K562 (cell line): ENCODE measurements at places on chromosomes 6 and 20.
A peak's percentile ranks its signal among the peaks of the same experiment; 100 is the strongest.

DNA sequence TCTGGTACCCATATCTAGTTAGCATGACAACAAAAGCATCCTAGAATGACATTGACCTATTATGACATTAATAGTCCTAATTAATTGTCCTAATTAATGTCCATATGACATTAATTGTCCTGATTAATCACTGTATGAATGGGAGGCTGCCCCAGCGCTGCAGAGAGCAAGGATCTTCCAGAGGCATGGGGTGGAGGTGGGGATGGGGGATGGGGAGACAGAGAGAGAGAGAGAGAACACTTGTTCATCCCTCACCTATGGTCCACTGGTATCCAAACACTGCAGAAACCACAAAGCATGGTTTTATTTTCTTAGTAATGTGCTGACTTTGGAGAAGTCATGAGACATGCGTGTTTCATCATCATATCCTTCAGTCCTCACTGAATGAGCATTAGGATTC, 235.1 kb downstream of the FNDC1 start:
- DNase-seq: no peak

- peak; percentile 70 for DNase-seq
Observed at GRCh38 chr6:38997128-38997761, 51.3 kb upstream of the GLP1R start.

- no peak for DNase-seq
Observed at GRCh38 chr6:36109092-36109491, 21.2 kb upstream of the MAPK13 start.

DNA sequence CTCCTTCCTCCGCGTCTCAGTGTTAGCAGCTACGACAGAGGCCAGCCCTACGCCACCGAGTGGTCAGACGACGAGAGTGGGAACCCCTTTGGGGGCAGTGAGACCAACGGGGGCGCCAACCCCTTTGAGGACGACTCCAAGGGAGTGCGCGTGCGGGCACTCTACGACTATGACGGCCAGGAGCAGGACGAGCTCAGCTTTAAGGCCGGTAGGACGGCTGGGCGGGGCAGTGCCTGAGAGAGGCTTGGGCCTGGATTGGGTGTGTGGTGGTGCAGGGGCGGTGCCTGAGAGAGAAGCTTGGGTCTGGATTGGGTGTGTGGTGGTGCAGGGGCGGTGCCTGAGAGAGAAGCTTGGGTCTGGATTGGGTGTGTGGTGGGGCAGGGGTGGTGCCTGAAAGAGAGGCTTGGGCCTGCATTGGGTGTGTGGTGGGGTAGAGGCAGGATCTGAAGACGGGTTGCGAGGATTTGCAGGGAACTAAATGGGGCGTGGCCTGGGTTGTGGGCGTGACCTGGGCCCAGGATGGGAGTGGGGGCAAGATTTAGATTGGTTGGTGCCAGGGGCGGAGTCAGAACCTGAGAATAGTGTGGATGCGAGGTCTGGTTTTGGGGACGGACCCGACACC, 24.4 kb downstream of the SPDEF start:
- DNase-seq: peak; percentile 70

GRCh38 chr6:47023573-47023972, 18.6 kb downstream of the ADGRF1 start:
- DNase-seq: no peak

DNA sequence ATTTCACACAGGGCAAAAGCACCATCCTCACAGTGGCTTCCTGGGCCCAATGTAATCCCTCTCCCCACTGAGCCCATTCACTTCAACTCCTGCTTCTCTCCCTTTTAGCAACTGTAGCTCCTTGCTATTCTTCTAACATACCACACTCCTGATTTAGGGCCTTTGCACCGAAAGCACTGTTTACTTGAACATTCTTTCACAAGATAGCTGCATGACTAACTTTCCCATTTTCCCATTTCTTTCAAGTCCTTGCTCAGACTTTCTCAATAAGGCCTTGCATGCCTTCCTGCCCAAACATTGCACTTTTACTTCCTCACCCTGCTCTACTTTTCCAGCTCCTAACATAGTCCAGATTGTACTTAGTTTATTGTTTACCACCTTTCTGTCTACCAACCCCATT, 73.0 kb downstream of the SHPRH start:
- no peak for DNase-seq

DNA sequence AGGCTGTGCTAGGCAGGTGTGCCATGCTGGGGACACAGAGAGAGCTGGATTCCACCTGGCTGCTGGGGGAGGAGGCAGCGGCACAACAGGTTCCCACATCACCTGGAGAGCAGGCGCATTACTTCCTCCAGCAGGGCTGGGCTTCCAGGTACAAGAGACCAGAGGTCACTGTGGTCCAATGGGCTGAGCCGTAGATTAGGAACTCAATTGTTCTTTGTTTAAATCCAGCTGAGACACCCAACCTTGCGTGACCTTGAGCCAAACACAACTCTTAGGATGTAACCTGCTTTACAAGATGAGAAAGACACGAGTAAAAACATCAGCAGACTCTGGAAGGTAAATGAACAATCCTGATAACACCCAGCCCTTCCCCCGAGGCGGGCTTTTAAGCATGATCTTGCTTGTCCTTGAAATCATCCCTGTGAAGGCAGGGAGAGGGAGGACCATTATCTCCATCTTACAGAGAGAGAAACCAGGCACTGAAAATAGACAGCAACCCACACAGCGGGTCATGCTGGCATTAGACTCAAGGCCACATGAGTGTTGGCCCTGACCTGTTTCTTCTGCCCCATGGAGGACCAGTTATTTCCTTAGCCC, 216.5 kb upstream of the RREB1 start:
- DNase-seq: peak; percentile 63

DNA sequence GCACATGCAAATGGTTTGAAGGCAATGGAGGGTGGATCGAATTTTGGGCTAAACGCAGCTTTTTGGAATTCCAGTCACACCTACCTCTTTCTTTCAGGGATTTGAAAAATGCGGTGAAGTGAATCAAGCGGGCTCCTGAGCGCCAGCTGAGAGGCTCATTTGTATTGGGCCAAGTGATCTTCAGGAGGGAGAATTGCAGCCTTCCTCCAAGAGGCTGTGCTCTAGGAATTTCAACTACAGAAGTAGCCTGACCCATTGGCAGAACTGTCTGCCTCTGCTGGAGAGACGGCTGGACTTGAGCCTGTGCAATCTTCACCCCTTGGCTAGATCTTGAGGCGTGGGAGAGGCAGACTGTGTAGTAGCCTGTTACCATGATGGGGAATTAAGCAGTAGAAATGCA, 5.7 kb upstream of the TIAM2 start:
- DNase-seq: no peak

DNA sequence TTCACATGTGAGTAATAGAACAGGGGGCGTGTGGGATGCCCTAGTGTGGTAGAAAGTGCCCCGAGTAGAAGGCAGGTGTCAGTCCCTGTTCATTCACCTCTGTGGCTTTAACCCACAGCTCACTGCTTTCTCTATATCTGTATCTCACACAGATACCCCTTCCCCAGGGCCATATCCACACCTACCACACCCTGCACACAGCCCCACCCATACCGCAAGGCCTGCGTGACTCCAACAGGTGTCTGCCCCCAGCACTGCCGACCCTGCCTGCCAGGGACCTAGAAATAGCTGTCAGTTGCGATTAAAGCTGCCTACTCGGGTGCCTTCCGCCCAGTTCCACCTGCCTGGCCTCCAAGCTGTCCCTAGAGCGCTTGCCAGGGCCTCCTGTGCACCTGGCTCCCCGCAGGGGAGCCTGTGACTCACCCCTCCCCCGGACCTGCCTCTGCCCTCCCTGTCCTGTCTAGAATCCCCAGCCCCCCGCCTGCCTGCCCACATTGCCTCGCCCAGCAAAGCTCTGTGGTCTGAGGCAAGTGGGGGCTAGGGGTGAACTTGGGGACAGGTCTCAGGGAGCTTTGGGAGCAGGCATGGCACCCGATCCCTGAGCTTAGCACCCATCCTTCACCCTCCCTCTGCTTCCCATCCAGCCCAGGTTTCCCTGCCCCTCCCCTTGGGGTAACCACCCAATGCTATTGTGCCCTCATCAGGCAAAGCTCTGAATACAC, 38.3 kb upstream of the ID1 start:
- peak; percentile 49 for DNase-seq

- DNase-seq: peak; percentile 92
Observed at GRCh38 chr20:33689973-33690372, 3.8 kb upstream of the E2F1 start.

DNA sequence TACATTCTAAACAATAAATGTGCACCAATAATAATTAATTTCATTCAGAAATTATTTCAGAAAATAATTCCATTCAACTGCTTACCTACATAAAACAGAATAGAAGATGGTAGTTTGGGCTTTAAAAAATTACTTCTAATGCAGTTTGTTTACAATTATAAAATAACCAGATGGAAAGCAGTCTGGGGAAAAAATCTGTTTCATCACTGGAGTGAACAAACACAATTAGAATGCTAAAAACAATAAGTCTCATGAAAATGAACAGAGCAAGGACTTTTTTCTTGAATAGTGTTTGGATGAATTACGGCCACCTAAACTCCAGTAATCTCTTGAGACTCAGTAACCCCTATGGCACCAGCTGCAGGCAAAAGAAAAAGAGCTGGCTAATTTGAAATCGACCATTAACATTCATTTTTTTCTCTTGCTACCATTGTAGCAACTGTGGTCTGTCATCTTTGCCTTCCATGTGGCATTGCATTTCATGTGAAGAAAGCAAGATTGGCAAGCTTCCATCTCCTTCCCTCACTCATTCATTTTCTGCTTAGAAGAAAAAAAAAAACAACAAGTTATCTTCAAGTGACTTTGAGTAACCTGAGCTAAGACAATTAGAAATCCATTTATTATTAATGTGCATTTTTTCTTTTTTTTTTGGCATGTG, 88.4 kb upstream of the CEP85L start:
- DNase-seq: no peak

GRCh38 chr6:160330619-160331018, 17.6 kb upstream of the SLC22A3 start:
- no peak for DNase-seq

DNA sequence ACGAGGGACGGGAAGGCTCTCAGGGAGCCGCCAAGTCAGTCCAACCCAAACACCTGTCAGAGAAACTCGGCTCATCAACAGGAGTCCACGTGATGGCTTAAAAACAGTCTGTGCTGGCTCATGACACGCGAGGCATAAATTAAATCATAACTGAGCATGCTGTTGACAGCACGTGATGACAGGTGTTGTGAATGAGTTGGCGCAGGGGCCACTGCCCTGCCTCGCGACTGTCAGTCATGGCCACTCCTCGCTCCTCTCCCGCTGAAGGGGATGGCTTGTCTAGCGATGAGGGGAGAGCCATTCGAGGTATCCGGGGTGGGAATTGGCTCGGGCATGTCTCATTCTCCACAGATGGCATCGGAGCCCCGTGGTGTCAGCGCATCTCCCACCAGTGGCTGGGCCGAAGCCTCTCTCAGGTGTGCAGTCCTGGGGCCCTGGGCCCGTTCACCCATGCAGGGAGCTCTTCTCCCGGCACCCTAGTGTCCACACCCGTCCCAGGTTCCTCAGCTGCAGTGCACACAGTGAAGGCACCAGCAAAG, 313.3 kb downstream of the BMP7 start:
- no peak for DNase-seq

DNA sequence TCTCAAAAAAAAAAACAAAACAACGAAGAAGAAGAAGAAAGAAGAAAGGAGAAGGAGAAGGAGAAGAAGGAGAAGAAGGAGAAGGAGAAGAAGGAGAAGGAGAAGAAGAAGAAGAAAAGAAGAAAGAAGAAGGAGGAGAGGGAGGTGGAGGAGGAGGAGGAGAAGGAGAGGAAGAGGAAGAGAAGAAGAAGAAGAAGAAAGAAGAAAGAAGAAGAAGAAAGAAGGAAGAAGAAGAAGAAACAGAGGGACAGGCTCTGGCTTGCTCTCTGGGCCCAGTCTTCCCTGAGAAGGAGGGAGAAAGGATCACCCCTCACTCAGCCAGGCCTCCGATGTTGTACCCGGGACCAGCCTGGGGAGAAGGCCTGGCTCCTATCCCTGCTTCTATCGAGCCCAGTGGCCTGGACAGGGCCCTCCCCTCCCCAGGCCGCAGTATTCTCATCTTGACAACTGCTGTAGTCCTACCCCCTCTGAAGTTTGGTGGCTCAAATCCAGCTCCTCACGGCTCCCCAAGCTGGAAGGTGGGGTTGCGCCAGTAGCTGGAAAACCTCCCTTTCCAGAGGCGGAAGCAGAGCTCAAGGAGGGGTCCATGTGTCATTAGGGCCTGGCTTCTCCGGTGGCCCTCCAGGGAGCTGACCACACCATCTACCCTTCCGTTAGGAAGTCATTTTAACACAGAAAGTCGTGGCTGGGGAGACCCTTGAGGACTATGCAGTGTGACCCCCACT, 18.9 kb downstream of the C6orf132 start:
- no peak for DNase-seq

DNA sequence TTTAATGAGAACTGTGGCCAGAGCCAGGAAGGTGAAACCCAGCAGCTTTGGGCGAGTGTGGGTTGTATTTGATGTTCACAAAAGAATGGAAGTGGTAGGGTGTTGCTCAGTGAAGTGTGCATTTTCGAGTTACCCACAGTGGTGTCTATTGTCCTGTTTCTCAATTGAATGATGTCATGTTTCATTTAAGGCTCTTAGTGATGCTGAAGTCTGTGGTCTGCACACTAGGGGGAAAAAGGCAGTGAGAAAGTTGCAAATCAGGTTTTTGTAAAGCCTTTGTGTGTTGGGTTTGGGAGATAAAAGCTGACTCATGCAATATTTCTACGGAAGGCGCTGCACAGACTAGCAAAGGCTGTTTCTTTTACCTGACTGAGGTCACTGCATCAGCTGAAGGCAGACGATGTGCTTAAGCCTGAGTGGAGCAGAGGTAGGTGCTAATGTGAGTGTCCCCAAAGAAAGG, 121.1 kb downstream of the PLEKHG1 start:
- no peak for DNase-seq

DNA sequence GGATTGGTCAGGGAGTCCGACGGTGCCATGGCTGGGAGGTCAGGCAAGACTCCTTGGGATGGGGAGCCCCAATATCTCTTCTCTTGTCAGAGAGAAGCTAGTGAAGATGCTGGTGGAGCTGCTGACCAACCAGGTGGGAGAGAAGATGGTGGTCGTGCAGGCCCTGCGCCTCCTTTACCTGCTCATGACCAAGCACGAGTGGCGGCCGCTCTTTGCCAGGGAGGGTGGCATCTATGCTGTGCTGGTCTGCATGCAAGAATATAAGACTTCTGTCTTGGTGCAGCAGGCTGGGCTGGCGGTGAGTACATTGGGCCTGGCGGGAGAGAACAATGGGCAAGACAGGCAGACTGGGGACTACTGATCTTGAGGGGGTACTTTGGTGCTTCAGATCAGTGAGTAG, 10.9 kb downstream of the CUL9 start:
- DNase-seq: no peak

- DNase-seq: no peak
Observed at GRCh38 chr6:8238773-8239683, 136.7 kb upstream of the EEF1E1 start.
